ENCODE measurements at places on chromosomes 2 and 18.

GRCh38 chr2:40144022-40144421 is 307.9 kb downstream of the SLC8A1 start:
- no peak for DNase-seq

- no peak for DNase-seq
These were observed 2.8 kb upstream of the DIPK1C start for GRCh38 chr18:74459889-74460288.

DNA sequence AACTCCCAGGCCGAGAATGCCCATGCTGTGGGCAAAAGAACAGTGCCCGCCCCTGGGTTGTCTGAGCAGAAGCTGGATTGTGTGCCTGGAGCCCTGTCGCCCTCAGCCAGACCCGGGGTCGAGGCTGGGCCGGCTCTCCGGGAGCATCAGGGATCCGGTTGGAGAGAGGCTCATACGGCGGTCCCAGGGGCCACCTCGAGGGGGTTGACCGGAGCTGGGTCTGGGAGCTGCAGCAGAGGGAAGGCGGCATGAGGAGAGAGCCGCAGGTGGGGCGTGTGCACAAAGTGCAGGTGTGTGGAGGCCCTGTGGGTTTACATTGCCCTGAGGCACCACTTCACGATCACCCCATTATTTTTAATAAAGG is 39.5 kb downstream of the MBP start:
- no peak for DNase-seq

GRCh38 chr18:59704146-59704545 is 6.9 kb upstream of the CCBE1 start:
- no peak for DNase-seq

DNA sequence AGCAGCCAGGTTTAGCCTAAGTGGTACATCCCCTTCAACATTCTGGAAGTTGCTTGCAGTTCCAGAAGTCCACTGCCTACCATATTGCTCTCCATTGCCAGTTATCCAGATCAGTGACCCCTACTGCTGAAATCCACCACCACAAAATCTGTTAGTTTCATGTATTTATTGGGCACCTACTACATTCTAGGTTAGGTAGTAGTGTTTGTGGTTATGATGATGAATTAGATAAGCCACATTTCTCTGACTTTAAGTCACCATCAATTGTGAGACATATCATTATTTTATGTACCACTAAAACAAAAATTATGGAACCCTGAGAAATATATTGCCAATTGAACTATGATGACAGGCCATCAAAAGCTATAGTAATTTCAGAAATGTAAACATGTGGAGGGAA is 139.5 kb upstream of the PKDCC start:
- no peak for DNase-seq

Data from SIG-M5 (cell line).